ENCODE measurements at places on chromosomes 16 and 17.

DNA sequence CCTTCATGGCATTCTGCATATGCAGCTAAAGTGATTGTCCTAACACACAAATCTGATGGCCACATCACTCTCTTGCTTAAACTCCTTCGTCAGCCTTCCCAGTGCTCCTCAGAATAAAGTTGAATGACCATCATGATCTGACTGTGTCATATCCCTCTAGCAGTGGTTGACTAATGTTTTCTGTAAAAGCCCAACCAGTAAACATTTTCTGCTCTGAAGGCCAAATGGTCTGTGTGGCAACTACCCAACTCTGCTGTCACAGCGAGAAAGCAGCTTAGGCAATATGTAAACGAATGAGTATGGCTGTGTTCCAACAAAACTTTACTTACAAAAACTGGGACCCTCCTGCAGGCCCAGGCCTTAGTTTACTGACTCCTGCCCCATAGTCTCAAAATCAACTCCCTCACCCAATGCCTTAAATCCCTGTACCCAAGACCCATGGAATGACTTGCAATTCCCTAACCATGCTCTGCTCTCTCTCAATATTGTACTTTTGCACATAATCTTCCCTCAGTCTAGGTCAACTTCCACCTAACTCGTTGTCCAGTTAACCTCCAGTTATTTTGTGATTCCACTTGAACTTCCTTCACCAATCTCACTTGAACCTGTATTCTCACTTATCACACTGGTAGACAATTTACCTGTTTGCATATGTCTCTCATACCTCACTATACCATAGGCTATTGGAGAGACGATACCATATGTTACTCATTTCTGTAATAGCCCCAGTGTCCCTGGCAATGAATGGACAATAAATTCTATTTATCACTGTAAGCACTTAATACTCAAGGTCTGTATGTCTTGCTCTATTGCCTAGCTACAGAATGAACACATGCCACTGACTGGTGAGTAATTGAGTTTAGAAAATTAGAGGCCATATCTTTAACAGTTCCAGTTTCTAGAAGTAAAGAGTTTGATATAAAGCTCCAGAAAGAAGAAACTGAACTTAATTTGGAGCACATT, 29.1 kb downstream of the TMEM100 start:
- DNase-seq = no peak

DNA sequence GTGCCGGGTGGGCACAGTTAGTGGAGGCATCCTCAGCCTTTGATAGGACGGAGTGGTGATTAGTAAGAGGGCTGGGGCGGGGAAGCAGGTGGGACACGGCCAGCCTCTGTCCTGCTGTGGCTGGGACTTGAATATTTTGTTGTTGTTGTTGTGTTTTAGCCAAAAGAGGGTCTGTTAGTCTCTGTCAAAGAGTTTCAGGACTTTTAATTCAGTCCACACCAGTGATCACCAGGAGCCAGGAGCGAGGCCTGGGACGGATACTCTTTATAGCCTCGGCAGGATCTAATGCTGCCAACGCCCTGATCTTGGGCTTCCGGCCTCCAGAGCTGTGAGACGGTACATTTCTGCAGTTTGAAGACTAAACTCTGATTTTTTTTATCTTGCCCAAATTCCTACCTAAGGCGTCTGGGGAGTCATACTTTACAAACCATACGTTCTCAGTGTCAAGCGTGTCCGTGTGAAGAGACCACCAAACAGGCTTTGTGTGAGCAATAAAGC, 2.9 kb upstream of the RNF213 start:
- DNase-seq = no peak

DNA sequence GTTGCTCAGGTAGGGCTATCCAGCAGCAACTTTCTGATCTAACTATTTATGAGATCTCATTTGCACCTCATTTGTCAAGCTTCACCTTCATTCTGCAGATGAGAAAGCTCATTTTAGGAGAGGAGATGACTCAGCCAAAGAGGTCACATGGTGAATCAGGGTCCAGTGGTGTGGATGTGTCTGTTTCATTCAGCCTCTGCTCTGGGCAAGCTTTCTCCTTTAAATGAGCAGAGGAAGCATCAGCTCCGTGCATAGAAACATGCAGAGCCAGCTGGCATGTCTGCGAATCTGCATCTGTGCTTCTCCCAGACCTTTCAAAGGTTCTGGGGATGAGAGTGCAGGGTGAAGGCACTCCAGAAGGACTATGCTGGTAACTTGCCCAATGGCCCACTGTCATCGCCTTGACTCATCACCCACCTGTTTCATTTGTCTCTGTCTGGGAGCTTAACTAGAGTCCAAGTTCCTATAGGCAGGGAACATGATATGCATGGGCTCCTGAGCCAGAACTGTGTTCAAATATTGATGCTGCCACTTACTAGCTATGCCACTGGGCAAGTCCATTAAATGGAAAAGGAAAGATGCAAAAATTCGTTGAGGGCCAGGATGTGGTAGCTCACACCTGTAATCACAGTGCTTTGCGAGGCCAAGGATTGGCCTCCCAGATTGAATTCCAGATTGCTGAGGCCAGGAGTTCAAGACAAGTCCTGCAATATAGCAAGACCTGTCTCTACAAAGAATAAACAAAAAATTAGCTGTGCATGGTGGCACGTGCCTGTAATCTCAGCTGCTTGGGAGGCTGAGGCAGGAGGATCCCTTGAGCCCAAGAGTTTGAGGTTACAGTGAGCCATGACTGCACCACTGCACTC, 67.1 kb upstream of the NLK start:
- DNase-seq = no peak

- DNase-seq = no peak
Observed at GRCh38 chr17:48001197-48001596, 30.3 kb downstream of the CDK5RAP3 start.

DNA sequence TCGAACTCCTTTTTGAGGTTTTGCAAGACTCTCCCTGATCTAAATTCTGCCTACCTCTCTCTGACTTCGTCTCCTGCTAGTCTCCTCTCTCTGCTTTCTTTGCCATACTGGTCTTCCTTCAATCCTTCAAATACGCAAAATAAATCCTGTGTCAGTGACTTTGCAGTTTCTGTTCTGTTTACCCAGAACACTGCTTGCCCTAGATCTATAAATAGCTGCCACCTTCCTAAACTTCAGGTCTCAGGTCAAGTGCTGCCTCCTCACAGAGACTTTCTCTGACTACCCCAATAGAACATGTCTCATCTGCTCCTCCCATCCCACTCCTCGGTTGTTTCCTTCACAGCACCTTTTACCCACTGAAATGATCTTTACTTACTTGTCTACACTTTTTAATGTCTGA, 78.9 kb downstream of the TRIM37 start:
- DNase-seq = no peak

DNA sequence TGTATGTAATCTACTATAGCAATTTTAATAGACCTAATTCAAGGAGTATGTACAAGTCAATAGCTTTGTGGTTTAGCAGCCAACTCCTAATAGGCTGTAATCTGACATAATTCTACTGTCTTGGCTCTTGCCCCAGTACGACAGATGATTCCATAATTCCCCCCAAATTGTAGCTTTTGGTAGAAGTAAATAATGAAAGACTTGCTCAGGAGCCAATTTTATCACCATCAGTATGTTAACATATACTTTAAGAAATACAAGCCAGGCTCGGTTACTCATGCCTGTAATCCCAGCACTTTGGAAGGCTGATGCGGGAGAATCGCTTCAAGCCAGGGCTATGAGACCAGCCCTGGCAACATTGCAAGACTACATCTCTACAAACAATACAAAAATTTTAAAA, 53.9 kb downstream of the AP2B1 start:
- no peak for DNase-seq

- DNase-seq = no peak
Observed at GRCh38 chr17:83146347-83146746, 66.9 kb downstream of the METRNL start.

- no peak for DNase-seq
Observed at GRCh38 chr16:20928774-20929411, 28.3 kb downstream of the LYRM1 start.

- DNase-seq = no peak
Observed at GRCh38 chr16:58419241-58419990, 27.1 kb downstream of the GINS3 start.

DNA sequence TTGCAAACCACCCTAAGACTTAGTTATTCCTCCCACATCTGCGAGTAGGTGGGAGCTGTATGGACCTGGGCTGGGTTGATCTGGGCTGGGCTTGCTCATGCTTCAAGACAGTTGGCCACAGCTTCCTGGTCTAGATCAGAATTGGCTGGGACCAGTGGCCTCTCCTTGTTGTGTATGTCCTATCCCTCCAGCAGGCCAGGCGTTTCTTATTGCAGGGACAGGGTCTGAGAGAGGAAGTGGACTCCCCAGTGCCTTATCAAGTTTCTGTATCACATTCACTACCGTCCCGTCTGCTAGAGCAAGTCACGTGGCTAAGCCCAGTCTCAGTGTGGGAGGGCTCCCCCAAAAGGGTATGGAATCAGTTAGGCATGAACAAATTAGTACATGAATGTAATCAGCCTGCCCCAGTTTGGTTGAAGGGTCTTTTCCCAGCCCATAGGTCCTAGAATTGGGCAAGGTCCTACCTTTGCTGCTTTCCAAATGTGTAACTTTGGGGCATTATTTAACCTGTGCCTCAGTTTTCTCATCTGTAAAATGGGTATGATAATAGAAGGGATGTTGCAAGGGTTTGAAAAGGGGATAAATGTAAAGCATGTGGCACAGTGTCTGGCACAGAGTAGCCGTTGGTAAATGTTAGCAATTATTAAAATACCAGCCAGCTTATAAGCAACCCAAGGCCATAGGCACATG, 36.0 kb downstream of the NKD1 start:
- no peak for DNase-seq

DNA sequence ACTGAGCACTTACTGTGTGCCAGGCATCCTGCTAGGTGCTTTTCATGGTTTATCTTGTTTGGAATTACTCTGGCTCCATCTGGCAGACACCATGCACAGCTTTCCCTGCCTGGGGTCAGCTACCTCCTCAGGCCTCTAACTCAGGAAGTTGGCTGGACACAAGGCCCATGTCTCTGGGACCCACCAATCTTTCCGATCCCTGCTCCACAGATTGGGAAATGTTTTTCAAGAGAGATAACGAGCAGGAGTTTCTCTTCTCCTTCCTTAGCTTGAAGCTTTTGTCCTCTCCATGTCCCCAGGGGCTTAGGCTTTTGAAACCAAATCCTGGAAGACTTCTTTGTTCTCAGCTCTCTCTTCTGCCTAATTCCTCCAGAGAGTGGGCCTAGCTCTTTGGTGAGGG, 11.5 kb upstream of the ELAC2 start:
- no peak for DNase-seq

DNA sequence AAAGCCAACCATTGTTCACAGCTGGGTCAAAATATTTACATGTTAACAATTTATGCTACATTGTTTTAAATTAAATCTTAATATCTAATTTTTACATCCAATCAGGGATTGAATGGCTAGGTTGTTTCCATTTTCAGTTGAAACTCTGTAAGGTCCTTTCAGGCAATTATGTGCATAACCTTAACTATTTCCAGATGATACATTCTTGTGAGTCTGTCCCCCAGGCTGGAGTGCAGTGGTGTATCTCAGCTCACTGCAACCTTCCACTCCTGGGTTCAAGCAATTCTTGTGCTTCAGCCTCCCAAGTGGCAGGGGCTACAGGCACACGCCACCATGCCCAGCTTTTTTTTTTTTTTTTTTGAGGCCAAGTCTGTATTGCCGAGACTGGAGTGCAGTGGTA, 10.4 kb downstream of the CDC42EP4 start:
- no peak for DNase-seq

DNA sequence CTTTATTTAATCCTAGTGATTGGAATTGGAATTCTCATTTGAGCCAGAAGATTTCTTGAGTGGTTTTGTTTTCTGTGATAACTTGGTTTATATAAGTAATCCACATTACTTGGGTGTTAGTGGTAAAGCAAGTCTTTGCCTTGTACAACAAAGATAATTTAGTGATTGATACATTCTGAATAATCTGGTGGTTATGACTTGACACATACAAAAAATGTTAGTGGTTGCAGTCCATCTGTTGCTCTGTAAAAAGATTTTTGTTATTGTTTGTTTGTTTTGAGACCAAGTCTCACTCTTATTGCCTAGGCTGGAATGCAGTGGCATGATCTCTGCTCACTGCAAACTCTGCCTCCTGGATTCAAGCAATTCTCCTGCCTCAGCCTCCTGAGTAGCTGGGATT, 13.2 kb downstream of the OMG start:
- DNase-seq = no peak

GRCh38 chr17:42179911-42180410, 981 bp downstream of the KCNH4 start:
- DNase-seq = no peak

DNA sequence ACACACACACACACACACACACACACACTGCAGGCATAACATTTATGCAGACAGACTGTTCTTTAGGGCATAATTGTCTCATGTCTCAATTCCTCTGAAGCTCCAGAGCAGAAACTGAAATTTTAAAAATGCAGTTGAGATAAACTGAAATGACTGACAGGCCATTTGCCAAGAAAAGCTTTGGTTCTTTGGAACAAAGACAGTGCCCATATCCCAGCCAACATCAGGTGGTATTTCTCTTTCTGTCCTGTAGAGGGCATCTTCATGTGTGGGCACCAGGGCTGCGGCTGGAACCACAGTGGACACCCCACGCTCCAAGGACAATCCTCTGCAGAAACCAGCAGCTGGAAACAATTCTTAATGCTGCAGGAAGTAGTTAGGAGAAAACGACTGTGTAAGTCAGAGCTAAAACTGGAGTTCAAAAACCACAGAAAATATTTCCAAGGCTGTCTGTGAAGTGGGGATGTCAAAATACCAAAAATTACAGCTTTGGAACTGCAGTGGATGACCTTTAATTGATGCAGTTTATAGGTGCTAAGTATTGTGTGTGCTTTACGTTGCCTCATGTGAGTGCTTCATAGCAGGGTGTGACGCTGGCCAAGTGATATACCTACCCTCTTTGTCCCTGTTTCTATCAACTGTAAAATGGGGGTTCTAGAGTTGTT, 10.6 kb upstream of the MEFV start:
- peak; percentile 13 for DNase-seq

DNA sequence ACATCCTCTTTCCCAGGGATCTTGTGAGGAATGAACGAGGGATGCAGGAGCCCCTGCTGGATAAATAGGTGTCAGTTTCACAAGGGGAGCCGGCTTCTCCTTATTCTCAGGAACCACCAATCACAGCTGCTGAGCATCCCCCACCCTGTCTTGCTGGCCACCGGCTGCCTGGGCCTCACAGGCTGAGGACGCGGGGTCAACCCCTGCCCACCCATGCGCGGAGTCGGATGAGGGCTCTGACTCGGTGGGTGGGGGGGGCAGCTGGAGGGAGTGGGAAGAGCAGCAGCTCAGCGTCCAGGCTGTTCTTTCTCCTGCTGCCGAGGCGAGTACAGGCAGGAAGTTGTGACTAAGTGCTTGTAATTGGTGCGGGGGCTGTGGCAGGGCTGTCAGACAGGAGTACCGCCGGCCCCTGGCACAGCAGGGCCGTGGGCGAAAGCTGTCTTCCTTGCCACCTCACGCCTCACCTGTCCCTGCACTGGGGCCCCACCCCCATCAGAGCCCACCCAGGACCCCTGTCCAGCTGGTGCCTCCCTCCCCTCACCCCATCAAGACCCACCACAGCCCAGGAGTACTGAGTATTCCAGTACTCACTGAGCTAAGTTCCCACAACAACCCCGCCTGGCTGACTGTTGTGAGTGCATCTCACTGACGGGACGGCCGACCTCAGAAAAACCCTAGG, 11.0 kb upstream of the DPEP1 start:
- DNase-seq = peak; percentile 65

- no peak for DNase-seq
Observed at GRCh38 chr16:85156869-85157268, 44.6 kb upstream of the CIBAR2 start.

- no peak for DNase-seq
Observed at GRCh38 chr17:3440451-3440850, 6.8 kb upstream of the OR1E2 start.

GRCh38 chr16:13378151-13378550, 476.8 kb downstream of the SHISA9 start:
- no peak for DNase-seq
